ENCODE measurements at places on chromosomes 2 and 18.

DNA sequence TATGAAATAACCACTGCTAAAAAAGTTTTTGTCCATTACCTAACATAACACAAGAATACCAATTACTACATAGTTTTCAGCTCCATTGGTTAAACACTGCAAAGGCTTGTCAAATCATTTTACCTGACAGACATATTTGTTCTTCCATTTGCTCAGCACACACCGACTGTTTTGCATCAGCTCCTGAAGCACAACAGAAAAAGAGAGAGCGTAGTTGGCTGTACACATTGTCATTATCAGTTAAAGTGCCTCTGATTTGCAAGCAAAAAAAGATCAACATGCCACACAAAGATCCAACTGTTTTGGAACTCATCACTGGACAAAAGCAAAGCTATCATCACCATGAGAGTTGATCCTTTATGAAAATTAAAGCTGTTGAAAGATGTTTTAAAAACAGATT, 103.8 kb downstream of the WDPCP start:
- DNase-seq = no peak

DNA sequence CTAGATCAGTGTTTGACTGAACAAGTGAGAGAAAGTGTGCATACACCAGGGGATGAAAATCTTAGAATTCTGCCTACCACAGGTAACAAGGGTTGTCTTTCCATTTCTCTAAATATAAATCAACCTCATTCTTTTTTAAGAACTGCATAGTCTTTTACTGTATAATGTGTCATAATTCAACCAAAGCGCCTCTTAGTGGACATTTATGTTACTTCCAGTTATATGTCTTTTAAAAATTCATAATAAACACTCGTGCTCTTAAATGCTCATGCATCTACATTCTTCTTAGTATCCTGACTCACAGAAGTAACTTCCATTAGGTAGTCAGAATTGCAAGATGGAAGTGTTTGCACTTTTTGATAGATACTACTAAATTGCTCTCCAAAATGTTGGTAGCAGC, 76.2 kb downstream of the CHRNA1 start:
- peak; percentile 18 for DNase-seq

DNA sequence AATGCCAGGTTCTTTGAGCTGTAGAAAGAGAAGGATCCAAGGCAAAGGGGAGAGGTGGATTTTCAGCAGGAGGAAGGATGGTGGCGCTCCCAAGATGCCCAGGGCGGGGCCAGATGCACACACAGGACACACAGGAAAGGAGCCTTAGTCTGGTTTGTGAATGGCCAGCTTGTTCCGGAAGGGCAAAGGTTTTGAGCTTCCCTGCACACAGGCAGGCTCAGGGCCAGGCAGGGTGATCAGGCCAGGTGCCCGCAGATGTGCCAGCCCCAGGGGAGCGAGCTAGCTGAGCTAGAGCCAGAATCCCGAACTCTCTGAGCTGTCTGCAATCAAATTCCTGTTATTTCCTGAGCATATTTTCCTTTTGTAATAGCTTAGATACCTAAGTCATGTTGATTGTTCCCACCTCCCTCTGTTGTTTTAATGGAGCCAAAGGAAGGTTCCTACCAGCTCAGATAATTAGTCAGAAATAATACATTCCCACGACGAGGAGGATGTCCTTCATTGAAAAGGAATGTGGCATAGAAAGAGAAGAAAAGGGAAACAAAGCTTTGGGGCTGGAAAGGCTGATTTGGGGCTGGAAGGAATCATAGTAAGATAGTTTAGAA, 13.7 kb upstream of the OTOF start:
- no peak for DNase-seq

DNA sequence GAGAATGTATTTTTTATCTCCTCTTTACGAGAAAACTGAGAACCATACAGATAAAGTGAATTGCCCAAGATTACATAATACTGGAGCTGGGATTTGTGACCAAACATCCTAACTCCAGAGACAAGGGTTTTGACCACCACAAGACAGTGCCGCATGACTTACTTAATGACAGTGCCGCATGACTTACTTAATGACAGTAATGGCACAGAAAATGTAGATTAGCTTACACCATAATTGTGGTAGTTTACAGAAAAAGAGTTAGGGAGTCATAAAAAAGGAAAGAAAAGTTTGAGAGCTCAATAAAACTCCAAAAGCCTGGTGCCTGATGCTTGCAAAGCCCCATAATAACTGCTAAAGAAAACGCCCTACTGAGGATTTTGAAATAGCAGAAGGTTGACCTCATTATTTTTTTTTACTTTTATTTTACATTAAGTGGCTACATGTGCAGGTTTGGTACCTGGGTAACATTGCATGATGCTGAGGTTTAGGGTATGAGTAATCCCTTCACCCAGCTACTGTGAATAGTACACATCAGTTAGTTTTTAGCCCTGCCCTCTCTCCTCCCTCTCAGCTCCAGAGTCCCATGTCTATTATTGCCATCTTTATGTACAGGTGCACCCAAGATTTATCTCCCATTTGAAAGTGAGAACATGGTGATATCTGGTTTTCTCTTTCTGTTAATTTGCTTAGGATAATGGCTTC, 310.0 kb upstream of the UBE2E3 start:
- no peak for DNase-seq

- no peak for DNase-seq
Measured at GRCh38 chr18:59325965-59326364, 7.5 kb upstream of the CPLX4 start.

DNA sequence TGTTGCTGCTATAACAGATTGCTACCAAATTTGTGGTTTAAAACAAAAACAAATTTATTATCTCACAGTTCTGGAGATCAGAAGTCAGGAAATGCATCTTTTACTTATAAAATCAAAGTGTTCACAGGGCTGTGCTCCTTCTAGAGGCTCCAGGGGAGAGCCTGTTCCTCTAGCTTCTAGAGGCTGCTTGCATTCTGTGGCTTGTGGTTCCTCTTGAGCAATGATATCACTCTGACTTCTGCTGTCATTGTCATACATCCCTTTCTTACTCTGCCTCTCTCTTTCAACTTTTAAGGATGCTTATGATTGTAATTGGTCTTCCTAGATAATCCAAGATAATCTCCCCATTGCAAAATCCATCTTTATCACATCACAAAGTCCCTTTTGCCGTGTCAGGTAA, 6.1 kb upstream of the DCC start:
- no peak for DNase-seq

DNA sequence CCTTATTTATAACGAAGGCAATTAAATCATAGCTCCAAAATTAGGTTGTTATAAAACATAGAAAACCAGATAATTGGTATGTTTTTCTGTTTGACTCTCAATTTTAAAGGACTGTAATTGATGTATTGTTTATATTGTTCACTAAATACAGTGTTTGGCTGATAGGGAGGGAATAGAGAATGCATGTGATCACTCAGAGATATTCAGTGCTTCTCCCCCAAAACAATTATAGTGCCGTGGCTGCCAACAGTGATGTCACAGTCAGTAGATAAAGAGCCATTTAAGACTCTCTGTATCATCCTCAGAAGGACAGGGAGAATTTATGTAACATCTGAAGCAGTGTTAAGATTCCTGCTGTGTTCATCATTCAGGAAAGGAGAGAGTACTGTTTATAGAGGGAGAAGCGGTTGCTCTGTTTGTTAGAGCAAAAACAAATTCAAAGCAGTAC, 69.6 kb downstream of the PHLPP1 start:
- no peak for DNase-seq

- DNase-seq = no peak
Measured at GRCh38 chr2:6418291-6418690, 447.4 kb downstream of the CMPK2 start.

- peak; percentile 17 for DNase-seq
Measured at GRCh38 chr2:109193807-109194619, 65.0 kb downstream of the SH3RF3 start.

DNA sequence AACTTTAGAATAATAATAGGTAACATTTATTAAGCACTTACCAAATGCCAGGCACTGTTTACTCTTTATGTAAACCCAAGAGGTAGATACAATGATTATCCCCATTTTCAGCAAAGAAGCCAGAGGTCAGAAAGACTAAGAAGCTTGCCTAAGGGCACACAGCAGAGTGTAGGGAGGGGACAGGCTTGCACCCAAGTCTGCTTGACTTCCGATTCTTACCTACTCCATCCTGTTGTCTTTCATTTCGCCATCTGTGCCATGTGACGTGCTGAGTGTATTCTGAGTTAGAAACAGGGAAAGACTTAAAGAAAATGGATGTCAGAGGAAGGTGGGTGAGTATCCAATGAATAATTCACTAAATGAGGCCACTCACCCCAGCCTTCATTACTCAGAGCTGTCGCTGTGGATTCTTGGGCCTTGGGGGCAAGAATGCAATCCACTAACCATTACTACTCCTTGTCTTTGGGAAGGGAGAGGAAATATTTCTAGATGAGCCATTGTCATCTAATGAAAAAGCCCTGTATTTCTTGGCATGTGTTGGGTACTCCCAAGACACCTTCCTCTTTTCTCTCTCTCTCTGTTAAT, 76.4 kb upstream of the BCL11A start:
- no peak for DNase-seq

GRCh38 chr2:212136216-212136795, 402.3 kb downstream of the ERBB4 start:
- no peak for DNase-seq

DNA sequence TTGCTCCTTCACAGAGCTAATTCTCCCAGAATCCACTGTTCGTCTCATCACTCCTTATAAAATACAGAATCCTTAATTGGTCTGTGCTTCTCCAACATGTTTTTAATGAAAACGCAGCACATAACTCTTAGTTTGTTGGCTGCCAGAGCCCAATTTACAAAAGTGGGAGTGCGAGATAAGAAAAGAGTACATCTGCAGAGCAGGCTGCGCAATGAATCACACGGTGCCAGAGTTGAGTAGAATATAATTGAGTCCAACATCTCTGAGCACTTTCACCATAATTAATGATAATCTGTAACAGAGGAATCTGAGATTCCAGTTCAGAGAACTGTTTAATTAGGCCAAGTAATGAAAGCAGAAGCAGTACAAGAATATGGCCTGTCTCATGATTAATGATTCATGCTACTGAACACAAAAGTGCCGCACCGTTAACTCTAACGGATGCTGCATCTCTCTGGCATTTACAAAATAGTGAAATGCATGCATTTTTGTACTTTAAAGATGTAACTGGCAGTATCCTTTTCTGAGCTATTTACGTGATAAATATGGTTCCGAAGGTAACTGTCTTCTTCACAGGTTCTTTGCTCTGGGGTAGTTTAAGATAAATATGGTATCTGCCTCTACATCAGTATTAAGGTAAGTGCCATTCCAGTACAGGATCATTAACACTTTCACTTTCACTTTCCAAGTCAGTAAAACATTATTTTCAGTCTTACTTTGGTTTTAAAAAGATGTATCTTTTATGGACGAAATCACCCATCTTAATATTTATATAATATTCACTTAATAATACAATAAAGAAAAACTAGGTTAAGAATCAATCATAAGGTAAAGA, 785.6 kb downstream of the NR4A2 start:
- no peak for DNase-seq

- no peak for DNase-seq
Measured at GRCh38 chr2:120823551-120823950, 87.9 kb downstream of the GLI2 start.

DNA sequence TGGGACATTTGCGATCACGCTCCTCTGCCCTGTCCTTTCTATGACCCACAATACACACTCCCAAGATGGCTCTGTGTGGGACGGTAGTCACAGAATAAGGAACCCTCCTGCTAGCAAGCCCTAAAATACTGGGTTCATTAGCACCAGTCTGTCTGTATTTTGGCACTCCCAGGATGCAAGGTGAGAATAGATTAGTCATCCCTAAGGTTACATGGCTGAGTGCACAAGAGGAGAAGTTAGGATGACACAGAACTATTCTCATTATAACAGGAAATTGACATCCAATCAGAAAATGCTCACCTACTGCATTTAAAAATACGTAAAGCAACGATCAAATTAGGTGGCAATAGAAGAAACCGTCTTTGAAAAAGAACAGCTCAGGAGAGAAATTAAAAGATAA, 590.2 kb downstream of the EPHA4 start:
- DNase-seq = no peak

DNA sequence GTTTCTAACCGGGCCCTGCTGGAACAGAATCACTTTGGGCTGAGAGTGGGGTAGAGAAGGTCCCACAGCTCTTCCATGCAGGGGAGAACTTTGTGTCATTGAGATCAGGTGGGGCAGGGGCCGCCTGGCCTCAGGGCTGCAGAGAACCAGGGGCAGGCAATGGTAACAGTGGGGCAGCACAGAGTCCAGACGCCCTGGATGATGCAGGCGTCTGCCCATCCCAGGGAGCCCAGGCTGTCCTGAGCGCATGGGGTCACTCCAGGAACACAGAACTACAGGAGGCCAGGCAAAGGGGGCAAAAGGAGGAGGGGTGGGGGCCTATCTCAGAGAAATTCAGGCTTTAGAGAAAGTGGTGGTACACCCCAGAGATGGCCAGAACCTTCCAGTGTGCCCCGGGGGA, 121.3 kb downstream of the NDUFA10 start:
- DNase-seq = no peak

GRCh38 chr2:20178249-20178607, 46.7 kb downstream of the SDC1 start:
- no peak for DNase-seq

- DNase-seq = no peak
Measured at GRCh38 chr2:217386041-217386440, 526.2 kb upstream of the TNP1 start.

DNA sequence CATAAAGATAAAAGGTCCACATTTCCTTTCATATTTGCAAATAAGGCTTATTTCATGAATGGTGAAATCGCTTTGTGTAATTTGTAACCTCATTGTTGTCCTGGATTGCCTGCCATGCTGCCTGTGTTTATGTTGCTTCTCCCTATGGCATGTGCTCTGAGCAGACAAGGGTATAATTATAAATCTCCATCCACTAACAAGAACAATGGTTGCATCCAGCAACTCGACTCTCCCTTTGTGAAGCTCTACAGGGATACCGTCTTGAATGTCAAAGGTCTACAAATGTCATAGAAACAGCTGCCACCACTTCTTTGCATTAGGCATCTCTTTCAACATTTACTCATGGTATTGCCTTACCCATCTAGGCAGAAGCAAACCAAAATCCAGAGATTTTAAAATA, 209.6 kb downstream of the SLC8A1 start:
- DNase-seq = no peak
